Stimulated activated CD4-positive, alpha-beta T cell treated with anti-CD3 and anti-CD28 coated beads, Interleukin-2, amount 100 ng/mL, for 48 hours (primary cell): ENCODE measurements at places on chromosomes 7 and 10.

DNA sequence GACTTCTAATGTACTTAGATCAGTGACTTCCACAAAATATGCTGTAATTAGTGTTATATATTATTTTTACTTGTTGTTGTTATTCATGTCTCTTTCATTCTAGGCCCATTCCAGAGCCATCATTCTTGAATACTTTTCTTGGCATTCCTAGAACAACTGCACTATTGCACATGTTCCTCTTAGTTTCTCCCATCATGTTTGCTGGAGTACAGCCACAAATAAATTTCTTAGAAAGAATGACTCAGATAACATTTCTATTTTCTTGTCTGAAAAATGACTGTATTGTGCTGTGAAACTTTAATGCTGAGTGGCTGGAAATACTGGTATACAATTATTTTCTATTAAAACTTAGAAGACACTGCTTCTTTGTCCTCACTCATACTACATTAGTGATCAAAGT lies 651.0 kb upstream of the STEAP1 start:
- DNase-seq = no peak

DNA sequence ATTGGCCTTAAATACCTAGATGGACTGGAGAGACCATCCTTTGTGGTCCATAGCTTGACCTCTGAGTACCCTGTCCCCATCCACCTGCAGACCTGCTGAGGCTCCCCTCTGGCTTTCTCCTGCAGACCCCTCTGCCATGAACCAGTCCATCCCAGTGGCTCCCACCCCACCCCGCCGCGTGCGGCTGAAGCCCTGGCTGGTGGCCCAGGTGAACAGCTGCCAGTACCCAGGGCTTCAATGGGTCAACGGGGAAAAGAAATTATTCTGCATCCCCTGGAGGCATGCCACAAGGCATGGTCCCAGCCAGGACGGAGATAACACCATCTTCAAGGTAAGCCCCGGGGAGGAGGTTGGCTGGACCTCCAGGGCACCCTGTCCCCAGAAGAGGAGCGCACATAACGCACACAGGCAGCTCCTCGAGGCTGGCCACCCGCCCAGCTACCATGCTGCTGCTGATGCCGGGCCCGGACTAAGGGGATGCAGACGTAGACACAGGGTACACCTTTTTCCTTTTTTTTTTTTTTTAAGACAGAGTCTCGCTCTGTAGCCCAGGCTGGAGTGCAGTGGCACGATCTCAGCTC lies 4.3 kb downstream of the IRF5 start:
- DNase-seq = no peak

- DNase-seq = no peak
Measured at GRCh38 chr10:91164520-91165065, 55.9 kb upstream of the PCGF5 start.

- DNase-seq = no peak
Measured at GRCh38 chr7:92253251-92253650, 7.5 kb downstream of the ANKIB1 start.

DNA sequence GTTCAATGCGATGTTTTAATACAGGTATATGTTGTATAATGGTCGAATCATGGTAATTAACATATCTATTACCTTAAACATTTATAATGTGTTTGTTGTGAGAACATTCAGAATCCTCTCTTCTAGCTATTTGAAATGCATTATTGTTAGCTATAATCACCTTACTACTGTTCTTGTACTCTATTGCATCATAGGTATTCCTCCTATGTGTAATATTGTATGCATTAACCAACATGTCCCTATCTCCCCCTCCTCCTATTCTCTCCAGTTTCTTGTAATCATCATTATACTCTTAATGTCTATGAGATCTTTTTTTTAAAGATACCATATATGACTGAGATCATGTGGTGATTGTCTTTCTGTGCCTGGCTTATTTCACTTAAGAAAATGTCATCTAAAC lies 235.2 kb downstream of the ATRNL1 start:
- no peak for DNase-seq

DNA sequence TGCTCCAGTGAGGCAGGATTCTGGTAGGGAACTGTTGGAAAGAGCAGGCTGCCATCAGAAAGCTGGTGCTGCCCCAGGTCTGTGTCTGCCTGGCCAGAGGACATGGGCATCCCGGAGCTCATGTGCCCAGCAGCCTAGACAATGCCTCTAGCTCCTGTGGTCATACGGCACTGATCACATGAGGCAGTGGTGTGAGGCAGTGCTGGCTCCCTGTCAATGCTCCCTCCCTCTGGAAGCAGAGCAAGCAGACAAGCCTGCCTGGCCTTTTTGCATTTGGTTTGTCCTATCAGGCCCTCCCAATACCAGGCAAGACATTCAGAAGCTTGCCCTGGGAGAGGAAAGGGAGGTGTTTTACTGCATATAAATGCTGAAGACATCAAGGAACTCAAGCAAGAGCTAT lies 19.5 kb upstream of the MMP21 start:
- DNase-seq = no peak

DNA sequence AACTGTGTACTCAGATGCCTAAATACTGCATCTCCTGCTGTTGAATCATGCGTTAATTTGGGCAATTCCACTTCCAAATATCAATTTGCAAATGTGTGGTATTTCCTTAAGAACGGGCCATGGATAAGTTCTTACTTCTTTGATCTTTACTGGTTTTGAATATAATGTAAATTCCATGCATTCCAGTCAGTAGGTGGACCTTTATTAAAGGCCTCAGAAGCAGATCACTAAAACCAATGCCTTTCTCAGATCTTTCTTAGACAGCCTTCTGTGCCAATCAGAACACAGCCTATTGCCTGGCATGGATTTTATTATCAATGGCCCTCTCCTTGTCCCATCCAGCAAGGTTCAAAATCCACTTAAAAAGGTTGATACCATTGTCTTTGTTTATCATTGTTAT lies 21.5 kb upstream of the POM121L12 start:
- no peak for DNase-seq

DNA sequence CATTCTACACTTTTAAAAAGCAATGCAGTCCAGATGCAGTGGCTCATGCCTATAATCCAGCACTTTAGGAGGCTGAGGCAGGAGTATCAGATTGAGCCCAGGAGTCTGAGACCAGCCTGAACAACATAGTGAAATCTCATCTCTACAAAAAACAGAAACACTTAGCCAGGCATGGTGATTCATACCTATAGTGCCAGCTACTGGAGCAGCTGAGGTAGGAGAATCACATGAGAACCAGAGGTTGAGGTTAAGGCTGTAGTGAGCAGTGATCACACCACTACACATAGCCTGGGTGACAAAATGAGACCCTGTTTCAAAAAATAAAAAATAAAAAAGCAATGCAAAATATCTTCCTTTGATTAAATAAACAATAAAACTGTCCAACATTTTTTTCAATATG lies 205.2 kb downstream of the GRM8 start:
- no peak for DNase-seq

GRCh38 chr7:47605816-47606575 lies 24.1 kb upstream of the TNS3 start:
- no peak for DNase-seq

- DNase-seq = peak; percentile 10
Measured at GRCh38 chr7:36487756-36488336, 98.2 kb downstream of the ANLN start.

DNA sequence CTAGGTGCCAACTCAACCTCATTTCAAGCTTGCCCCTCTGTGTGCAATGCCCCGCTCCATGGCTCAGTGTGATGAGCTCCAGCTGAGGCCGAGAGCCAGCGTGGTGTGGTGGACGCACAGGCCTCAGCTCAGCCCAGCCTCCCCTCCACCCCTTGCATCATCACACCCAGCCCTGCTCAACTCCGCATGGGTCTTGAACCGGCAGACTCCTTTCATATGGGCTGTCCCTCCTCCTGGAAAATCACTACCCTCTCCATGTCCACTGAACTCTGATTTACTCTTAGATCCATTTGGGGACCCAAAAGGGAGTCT lies 16.6 kb upstream of the SLC18A3 start:
- DNase-seq = no peak

GRCh38 chr10:44696496-44696895 lies 214.6 kb upstream of the TMEM72 start:
- DNase-seq = no peak
